ENCODE measurements at places on chromosomes 2 and 18. TPM values are rescaled to one million over a fixed set of nuclear protein-coding genes. Genes with fewer than 3 reads are reported as not detected.

Gene ABCG5
- total RNA-seq: not detected

Gene LYG2
- not detected for total RNA-seq

Gene CFAP53
- 0.26 TPM for total RNA-seq

Gene SRBD1
- total RNA-seq: 23.7 TPM

Gene MARCHF4
- not detected for total RNA-seq

Gene SPATA3
- total RNA-seq: not detected

Gene SLC40A1
- total RNA-seq: 0.61 TPM

Gene PCARE
- total RNA-seq: 0.08 TPM

Gene RBKS
- total RNA-seq: 1.7 TPM

Gene CCDC121
- 0.53 TPM for total RNA-seq

Gene MLPH
- 0.40 TPM for total RNA-seq

Gene DNMT3A
- total RNA-seq: 51.6 TPM

Gene TMEM169
- 2.7 TPM for total RNA-seq

DNA sequence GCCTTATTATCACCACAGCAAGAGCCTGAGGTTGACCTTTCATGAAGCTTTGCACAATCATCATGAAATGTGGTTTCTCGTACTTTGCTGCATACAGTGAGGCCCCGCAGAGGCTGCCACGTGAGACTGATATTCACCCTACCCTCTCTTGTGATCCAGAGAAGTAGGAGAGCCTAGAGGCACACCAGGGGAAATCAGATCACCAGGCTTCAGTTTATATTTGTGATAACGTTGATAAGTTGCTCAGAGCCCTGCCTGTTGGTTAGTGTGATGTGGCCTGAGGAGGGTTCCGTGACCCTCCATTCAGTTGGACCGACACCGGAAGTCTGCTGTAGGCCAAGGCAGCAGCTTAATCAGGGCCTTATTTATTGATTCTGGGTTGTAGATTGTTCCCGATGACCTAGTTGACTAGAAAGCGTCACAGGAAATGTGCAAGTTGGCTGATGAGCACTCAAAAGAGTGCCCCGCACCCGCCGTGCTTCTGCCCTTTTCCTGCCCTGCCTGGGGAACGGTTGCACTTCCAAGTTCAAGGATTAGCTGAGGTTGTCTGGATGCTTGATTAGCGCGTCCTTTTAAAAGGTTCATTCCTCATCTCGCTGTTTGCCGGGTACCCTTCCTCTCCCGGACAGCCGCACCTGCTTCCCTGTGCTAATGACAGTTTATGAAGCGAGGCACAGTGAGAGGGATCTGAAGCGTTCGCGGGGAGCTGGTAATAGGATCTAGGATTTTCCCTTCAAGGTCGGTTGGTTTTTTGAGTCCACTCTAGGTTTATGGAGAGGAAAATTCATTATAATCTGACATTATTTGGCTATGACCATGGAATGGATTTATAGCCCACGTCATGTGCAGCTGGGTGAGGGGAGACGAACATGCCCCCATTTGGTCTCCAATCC lies 146.4 kb downstream of the SH3RF3 start:
- DNase-seq: no peak

GRCh38 chr18:65057439-65058083 lies 693.3 kb upstream of the CDH7 start:
- DNase-seq: no peak

GRCh38 chr2:128724972-128725371 lies 406.3 kb upstream of the HS6ST1 start:
- DNase-seq: no peak

- DNase-seq: no peak
Measured at GRCh38 chr2:18975506-18976167, 382.8 kb downstream of the OSR1 start.

DNA sequence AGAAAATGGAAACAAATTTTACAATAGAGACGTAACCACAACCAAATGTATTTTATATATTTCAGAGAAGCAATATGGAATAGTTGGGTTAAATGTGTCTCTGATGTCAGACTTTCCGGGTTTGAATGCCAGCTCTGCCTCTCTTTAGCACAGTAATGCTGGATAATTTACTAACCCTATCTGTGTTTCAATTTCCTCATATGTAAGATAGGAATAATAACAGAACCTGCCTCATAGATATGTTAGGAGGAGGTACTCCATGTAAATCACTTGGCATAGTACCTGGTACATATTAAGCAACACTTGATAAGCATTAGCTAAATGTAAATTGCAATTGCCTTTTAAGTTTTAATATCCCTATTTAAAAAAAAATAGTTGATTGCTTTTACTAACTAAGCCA lies 231.3 kb upstream of the ZC3H15 start:
- no peak for DNase-seq

- no peak for DNase-seq
Measured at GRCh38 chr2:210267698-210268097, 42.5 kb upstream of the ACADL start.

DNA sequence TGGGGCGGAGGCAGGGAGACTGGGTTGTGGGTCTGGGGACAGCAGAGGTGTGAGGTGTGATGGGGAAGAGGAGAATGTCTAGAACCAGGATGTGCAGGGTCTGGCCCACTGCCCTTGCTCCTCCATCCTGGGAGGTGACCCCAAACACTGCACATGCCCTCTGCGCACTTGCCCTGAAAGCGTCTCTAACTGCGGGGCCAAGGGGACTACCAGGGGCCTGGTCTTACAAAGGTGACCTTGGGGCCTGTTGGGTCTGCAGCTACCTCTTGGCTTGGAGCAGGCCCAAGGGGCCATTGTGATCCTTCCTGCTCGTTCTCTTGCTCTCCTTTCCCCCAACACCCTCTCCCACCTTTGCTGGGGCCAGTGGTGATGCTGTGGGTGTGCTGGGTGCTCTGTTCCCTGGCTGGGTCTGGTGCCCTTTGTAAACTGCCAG lies 48.0 kb upstream of the FAHD2A start:
- no peak for DNase-seq

- no peak for DNase-seq
Measured at GRCh38 chr18:23941791-23942190, 72.8 kb upstream of the TTC39C start.

DNA sequence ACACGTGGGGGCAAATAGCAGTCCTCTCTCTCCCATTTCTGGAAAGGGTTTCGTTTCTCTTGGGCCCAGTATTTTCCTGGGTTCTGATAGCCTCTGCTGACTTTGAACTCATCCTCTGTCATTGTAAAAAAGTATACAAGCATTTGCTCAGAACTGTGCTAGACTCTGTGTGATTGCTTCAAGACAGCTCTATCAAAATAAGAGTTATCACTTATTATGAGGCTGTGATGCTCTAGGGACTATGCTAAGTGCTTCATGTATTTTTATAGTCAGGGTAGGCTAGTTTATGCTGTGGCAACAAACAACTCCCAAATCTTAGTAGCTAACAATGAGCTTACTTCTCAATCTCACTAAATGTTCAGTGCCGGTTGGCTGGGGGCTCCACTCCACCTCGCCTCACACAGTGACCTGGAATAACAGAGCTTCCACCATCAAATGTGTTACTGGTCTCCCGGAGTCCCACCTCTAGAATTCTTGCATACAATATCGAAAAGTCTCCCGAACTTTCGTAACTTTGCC lies 110.8 kb upstream of the CDC42EP3 start:
- DNase-seq: no peak

- DNase-seq: no peak
Measured at GRCh38 chr18:61034580-61034979, 298.6 kb upstream of the CDH20 start.

- no peak for DNase-seq
Measured at GRCh38 chr2:233047667-233048066, 12.5 kb upstream of the INPP5D start.

GRCh38 chr2:175620106-175620505 lies 382.0 kb downstream of the LNPK start:
- DNase-seq: no peak

DNA sequence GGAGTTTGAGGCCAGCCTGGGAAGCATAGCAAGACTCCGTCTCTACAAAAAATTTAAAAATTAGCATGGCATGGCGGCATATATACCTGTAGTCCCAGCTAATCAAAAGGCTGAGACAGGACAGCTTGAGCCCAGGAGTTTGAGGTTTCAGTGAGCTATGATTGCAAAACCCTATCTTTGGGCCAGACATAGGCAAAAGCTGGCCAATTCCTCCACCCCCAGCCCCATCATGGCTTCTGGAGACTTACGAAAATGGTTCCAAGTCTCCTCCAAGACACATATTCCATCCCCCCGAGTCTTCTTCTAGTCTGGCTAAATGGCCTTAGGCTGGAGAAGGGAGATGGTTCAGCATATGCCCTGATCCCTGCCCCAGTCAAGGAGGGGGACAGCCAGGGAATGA lies 172.8 kb upstream of the HAAO start:
- DNase-seq: no peak

DNA sequence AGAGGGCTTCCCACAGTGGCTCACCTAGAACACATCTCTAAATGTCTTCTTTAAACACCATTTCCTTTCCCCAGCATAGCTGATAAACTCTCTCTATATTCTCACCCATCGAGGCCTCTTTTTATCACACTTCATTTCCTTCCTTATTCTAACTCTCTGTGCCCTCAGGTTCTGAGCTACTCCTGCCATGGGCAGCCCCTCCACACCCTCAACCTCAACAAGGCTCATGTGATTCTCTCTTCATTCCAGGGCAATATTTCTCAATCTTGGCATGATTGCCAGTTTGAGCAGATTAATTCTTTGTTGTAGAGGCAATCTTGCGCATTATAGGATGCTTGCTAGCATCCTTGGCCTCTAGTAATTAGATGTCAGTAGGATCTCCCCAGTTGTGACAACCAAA lies 999.1 kb downstream of the TSN start:
- no peak for DNase-seq

DNA sequence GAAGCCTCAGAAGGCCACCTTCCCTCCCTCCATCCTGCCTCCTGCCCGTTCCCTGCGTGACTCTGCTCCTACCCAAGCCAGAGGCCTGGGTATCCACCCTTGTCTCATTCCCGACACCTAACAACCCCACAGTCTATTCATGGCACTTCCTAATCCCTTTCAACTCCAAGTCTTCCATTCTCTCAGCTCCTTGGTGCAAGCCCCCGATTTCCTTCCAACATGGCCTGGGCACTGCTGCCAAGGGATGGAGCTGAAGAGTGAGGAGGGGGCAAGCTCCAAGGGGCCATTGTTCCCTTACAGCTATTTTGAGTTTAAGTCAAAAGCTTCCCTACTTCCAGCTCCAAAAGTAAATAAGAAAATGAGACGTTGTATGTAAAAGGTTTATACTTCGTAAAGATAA lies 84.8 kb upstream of the ASB18 start:
- DNase-seq: no peak

DNA sequence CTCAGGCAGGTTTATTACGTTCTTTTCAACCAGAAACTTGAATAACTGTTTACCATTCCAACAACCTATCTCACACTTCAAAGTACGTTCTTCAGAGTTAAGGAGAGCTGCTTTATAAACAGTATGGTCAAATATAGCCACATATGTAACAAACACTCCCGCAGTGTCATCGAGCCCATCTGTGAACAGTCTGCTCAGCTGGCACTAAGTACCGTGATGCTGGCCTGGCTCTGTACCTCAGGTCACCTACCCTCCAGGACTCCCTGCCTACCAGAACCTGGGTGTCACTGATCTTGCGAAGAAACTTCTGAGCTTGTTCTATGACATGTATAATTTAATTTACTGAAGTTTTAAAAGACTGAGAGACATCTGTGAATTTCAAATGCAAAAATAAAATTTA lies 71.4 kb downstream of the SEPTIN10 start:
- no peak for DNase-seq

DNA sequence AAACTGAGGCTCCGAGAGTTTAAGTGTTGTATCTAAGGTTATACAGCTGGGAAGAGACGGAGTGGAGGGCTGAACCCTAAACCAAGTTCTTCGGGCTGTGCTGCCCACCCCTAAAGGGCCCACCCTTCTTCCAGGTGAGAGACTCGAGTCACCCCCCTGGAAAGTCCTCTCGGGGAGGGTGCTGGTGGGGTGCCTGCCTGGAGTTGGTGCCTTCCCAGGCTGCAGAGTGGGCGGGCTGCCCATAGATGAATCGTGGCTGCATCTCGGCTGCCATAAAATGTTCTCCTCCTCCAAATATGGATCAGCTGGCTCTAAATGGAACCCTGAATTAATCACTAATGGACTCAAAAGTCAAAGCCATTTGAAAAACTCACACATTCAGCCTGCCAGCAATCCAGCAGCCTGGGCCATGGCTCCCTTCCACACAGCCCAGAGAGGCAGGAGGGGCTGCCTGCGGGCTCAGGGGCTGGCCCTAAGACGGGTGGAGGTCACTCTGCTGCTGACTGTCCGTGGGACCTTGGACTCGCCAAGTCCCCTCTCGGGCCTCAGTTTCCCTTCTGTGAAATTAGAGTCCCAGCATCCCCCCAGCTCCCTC lies 7.7 kb downstream of the CIB4 start:
- DNase-seq: no peak

DNA sequence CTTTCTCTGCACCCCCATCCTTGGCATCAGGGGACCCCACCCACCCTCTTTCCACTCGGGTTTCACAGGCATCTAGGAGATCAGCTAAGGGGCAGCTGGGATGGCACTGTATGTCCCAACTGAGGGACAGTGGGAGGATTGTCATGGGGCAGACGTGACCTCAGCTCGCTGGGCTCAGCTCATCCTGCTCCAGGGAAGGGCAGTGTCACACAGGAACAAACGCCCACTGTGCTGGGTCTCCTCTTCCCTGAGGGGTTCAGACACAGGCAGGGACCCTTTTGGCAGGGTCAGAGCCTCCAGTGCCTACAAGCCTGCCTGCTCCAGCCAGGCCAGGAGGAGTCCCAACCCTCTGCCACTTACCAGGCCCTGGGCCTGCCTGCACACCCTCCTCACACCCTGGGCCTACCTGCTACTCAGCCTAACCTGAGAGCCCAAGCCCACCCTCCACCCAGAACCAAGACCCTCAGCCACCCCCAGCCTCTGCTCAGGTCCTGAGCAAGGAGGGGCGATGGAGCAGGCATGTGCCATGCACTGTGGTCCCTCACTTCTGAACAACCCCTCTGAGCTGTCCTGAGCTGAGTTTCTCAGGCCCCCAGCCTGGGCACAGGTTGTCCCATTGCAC lies 68.2 kb downstream of the HS1BP3 start:
- no peak for DNase-seq

DNA sequence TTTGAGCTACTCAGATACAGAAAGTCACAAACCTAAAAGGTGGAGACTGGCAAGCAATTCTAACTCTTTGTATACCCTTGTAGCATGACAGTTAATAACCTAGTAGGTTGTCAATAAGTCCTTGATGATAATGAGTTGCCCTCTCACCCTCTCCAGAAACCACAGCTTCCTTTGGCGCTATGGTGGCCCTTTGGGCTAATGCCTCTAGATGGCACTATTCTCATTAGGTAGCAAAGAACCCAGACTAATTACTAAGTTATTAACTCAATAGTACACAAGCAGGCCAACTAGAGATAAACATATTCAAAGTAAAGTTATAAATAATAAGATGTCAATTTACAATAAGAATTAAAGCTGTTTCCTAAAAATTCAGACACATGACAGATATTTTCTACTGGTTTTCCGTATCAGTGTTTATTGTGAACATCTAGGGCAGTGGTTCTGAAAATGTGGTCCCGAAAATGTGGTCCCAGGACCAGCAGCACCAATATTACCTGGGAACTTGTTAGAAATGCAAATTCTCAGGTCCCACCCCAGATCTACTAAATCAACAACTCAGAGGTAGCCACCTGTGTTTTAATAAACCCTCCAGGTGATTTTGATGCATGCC lies 41.1 kb downstream of the LDAH start:
- no peak for DNase-seq

- DNase-seq: no peak
Measured at GRCh38 chr2:7270011-7270431, 352.8 kb downstream of the RNF144A start.

Data from GM12878 (cell line).